Calu3 (cell line): ENCODE measurements at places on chromosomes 2 and 18.
A peak's percentile ranks its signal among the peaks of the same experiment; 100 is the strongest.

GRCh38 chr2:2273421-2273820, 57.7 kb downstream of the MYT1L start:
- DNase-seq = no peak

GRCh38 chr2:126715111-126715510, 59.2 kb downstream of the GYPC start:
- no peak for DNase-seq

DNA sequence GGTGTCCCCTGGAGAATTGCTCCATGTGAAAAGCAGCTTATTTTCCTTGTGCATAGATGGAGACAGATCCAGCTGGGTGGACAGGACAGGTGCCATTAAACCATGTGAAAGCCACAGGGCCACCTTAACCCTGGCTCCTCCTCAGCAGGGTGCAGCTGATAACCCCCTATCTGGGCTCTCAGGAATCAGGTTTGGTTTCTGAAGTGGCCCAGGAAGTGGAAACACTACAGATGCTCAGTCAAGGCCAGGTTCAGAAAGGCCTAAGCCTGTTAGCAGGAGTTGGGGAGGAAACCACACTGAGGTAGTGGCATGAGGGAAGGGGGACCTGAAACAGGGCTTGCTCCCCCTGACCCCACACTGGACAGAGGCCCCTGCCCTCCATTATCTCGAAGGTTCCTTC, 217.0 kb downstream of the SPP2 start:
- DNase-seq = no peak

DNA sequence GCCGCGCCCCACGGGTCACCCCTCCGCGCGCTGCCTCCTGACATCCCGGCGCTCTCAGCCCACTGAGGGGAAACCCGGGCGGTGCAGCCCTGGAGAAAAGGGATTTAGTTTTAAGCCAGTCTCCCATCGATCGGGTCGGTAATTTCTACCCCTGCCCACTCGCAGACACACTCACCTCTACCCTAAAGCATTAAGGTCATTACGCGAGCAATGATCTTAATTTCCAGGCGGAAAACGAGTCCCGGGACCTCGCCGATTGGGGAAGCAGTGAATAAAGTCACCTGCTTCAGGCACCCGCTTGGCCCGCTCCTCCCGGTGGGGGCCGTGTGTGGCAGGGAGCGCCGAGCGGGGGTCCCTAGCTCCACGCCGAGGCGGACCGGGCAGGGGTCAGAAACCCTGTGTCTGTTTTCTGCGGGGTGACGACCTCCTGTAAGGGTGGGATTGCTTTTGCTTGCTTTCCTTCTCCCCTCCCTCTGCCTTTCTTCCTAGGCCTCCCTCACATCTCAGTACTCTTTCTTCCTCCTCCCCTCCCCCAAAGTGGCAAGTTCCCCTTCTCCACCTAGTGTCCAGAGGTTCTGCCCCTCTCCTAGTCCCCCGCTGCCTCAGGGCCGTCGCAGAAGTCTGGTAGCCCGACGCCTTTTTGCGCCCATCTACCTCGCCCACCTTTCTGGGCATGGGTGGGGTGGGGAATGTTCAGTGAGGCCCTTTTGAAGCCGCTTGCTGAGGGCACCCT, 142.6 kb downstream of the MEIS1 start:
- DNase-seq = peak; percentile 23

GRCh38 chr2:197010200-197011020, 83.9 kb upstream of the PGAP1 start:
- no peak for DNase-seq

GRCh38 chr2:85253890-85254289, 73.9 kb downstream of the TGOLN2 start:
- DNase-seq = no peak

GRCh38 chr2:191202881-191203397, 42.3 kb upstream of the MYO1B start:
- no peak for DNase-seq

- no peak for DNase-seq
These were observed 3.3 kb upstream of the PROC start for GRCh38 chr2:127414638-127415592.

DNA sequence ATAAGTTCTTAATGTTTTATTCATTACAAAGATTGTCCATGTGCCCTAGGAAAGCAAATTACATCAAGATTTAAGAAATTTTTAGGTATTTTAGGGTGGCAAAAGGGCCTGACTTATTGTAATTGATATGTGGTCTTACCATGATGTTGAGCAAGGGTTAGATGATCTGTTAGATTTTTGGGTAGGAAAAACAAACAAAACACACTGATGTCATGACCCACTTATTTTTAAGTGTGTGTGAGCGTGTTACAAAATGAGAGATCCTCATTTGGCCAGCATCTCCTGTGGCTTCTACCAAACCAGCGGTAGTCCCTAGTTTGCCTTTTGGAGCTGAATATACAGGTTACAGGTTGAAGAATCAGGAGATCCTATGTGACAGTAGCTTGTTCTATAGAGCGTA, 89.8 kb upstream of the ITGB6 start:
- no peak for DNase-seq

DNA sequence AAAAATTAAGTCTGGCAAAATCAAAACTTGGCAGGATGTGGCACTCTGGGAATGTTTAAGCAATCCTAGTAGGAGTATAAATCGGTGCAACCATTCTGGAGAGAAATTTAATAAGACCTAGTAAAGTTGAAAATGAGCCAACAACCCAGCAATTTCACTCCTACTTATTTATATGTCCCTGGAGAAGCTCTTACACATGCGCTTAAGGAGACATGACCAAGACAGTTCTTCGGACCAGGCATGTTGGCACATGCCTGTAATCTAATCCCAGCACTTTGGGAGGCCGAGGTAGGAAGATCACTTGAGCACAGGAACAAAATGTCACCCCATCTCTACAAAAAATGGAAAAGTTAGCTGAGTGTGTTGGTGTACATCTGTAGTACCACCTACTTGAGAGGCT, 374.6 kb upstream of the LYPD1 start:
- DNase-seq = no peak

GRCh38 chr2:60446413-60447267, 106.8 kb downstream of the BCL11A start:
- DNase-seq = no peak

GRCh38 chr2:154740361-154740760, 41.9 kb downstream of the KCNJ3 start:
- DNase-seq = no peak

- DNase-seq = no peak
These were observed 139.0 kb downstream of the CELF4 start for GRCh38 chr18:37426586-37426985.

DNA sequence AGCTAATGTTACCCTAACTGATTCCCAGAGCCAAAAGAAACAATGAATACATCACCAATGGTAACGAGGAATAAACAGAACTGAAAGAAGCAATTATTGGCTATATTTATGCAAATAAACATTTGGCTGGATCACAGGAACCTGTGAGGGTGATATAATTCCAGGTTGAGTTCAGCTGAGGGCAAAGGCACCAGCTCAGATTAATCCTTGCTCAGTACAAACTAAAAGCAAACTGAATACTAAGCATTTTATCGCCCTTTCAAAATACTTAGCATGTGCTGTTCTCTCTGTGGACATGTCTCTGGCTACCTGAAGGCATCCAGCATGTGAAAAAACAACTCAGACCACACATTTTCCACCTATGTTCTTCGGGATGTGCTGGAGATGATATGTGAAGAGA, 791.7 kb downstream of the METTL4 start:
- DNase-seq = no peak

- DNase-seq = peak; percentile 49
These were observed 52.0 kb downstream of the FHOD3 start for GRCh38 chr18:36349552-36349951.

GRCh38 chr2:54494087-54494486, 38.0 kb downstream of the SPTBN1 start:
- DNase-seq = no peak

DNA sequence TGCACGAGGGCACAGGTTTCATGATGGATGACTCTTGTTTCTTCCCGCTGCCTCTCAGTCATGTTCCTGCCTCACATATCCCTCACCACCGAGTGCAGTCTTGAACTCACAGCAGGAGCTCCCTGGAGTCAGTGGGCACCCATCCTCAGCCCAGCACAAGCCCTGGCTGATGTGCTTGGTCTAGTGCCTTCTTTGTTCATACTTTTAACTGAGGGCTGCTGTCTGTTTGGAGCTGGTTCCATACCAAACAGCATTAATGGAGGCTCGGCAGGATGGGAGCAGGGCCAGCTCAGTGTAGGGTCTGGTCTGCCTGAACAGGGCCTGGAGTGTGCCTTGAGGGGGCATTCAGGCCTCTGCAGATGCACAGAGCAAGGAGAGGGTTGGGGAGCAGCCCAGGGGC, 54.5 kb upstream of the GLI2 start:
- DNase-seq = no peak

GRCh38 chr2:237201461-237202287, 116.0 kb downstream of the COPS8 start:
- DNase-seq = peak; percentile 77

GRCh38 chr2:43495727-43496126, 100.1 kb downstream of the THADA start:
- DNase-seq = peak; percentile 7

GRCh38 chr2:128327180-128327964, 8.7 kb upstream of the HS6ST1 start:
- DNase-seq = no peak

GRCh38 chr2:209422191-209422754, 1.6 kb upstream of the MAP2 start:
- no peak for DNase-seq

- DNase-seq = no peak
These were observed 53.5 kb upstream of the C2orf15 start for GRCh38 chr2:99088017-99088416.

DNA sequence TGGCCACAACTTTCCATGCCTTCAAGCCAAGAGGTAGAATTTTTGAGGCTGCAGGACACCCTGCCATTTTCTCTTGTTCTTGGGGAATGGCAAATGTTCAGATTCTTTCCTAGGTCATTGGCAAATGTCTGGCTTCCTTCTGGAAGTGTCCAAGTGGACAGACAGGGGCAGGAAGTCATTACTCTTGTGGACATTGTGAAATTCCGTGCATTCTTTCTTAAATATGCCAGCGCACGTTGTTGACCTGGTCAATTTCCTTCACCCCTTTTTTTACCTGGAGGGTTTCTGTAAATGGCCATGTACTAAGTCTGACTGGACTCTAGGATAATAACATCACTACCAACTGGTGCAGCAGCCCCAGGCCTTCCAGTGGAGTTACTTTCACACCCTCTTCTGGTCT, 13.9 kb downstream of the ASB18 start:
- no peak for DNase-seq

GRCh38 chr2:55269645-55269990, 587 bp upstream of the MTIF2 start:
- DNase-seq = no peak

DNA sequence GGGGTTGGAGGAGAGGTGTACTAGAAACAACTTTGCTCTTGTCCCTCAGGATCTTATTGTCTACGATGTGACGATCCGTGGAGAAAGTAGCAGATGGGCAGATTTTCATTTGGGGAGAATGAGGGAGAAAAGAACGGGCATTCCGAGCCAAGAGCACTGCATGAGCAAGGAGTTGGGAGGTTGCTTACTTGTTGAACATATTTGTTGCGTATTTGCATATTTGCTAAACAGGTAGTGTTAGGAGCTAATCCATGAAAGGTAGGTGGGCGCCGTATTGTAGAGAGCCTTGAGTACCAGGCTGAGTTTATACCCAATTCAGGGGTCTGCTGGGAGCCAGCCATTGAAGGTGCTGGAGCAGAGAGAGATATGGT, 490 bp downstream of the BCS1L start:
- DNase-seq = no peak

DNA sequence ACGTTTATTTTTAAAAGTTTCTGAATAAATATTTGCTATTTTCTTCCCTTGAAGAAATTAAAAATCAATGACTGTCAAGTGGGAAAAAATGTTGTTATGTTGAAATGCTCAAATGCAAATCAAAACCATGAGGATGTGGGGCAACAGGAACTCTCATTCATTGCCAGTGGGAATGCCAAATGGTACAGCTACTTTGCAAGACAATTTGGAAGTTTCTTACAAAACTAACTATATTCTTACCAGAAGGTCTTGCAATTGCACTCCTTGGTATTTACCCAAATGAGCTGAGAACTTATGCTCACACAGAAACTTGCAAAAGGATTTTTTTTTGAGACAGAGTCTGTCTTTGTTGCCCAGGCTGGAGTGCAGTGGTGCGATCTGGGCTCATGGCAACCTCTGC, 7.4 kb upstream of the ACTG2 start:
- DNase-seq = no peak

- no peak for DNase-seq
These were observed 90.7 kb upstream of the CTDP1 start for GRCh38 chr18:79588636-79589481.

DNA sequence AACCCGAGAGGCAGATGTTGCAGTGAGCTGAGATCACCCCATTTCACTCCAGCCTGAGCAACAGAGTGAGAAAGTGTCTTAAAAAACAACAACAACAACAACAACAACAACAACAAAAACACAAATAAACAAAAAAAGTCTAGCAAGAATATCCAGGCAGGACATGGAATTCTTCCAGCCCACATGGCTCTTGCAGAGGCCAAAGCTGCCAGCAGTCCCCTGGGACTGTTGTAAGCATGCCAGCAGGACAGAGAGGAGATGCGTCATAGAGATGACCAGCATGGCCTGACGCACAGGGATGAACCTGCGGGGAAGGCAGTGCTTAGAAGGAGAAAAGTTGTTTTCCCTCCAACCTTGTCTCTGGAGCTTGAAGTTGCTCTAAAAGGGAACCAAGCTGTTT, 182.3 kb upstream of the PGAP1 start:
- DNase-seq = no peak

- DNase-seq = no peak
These were observed 77.4 kb downstream of the APLF start for GRCh38 chr2:68544811-68545210.

- no peak for DNase-seq
These were observed 40.6 kb upstream of the HDAC4 start for GRCh38 chr2:239441261-239442078.

DNA sequence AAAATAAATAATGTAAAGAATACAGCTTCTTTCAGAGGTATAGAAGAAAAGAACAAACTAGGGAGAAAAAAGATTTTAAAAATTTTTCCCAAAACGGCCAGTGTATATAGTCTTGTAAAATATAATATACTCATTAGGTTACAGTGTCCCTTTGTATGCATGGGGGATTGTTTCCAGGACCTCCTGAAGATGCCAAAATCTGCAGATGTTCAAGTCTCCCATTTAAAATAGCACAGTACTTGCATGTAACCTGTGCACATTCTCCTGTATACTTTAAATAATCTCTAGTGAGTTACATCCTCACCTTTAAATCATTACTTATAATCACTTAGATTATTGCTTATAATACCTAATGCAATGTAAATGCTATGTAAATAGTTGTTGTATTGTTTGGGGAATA, 80.6 kb upstream of the LRRTM4 start:
- no peak for DNase-seq
